HFFc6 (cell line): ENCODE measurements at places on chromosomes 1 and 21. TPM values are rescaled to one million over a fixed set of nuclear protein-coding genes. Genes with fewer than 3 reads are reported as not detected.

Gene ILDR2
- total RNA-seq: not detected in 3 replicates

DNA sequence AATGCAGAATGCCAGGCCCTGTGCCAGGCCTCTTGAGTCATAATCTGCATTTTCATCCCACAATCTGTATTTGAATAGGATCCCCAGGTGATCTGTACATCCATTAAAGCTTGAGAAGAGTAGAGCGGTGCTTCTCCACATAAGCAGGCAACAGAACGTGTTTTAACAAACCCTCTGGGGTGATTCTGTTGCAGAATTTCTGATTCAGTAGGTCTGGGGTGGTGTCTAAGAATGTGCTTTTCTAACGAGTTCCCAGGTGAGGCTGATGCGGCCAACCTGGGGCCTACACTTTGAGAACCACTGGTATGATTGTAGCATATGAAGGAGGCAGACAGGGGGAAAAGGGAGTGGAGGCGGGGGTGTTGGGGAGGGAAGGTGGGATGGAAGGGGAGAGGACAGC, 78.4 kb upstream of the POU3F1 start:
- no peak for DNase-seq

DNA sequence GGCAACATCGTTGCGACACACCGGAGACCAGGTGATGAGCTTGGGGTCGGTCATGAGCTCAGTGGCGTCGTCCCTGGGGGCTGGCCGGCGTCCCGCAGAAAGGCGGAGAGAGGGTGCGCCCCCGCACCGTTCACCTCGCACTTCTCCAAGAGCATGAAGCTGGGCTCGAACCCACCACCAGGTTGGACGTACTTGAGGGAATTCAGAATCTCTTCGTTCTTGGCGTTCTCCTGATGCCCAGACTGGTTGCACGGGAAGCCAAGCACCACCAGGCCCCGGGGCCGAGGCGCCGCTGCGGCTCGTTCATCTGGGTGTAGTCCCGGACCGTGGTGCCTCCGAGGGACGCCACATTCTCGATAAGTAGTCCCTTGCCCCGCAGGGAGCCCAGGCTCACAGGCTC, 176.6 kb upstream of the ADAMTS5 start:
- no peak for DNase-seq

GRCh38 chr21:17795146-17796036, 23.8 kb downstream of the C21orf91 start:
- no peak for DNase-seq

Gene MROH9
- not detected in 2 replicates for total RNA-seq

DNA sequence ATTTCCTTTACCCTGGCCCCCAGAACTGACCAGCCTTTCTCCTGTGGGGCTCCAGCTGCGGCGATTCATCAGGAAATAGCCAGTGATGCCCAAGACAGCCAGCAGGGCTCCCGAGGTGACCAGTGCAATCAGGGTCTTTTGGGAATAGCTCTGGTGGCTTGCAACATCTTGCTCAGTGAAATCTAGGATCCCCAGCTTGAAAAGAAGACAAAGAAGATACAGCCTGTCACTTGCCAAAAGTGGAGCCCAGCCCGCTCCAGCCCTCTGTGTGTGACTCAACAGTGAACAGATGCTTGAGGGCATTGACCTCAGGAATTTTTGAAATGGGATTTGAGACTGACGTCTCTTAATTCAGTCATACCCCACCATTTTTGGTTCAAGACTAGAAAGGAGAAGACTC, 22.3 kb downstream of the CD34 start:
- peak; percentile 60 for DNase-seq

Gene FCGR3A
- total RNA-seq: not detected in 3 replicates
